ENCODE measurements at places on chromosomes 6 and 20. TPM values are rescaled to one million over a fixed set of nuclear protein-coding genes. Genes with fewer than 3 reads are reported as not detected.

DNA sequence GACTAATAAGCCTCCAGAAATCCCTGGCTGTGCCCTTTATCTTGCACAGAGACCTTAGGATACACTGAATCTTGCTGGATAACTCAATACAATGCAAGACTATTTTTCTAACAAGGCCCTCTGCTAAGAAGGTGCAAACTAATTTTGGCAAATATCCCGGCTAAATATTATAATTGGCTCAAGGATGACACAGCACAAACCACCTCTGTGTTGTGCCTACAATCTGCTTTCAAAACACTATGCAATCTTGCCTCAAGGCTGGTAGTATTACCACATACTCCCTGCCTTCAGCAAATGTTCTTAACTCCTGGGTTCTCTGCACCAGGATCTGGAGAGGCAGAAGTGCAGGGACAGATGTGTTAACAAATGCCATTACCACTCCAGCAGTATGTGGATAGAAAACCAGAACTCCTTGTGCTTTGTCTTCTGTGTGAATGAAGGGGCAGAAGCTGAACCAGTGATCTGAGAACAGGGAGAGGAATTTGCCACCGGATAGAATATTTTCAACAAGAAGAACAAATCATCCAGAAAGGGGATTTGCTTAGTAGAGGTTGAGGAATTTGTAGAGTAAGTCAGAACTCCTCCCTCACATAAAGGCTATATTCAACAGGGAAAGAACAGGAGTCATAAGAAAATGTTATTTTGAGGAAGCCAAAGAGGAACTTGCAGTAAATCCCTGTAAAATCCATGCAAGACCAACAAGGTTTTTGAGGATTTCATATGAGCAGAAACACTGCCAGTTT, 74.1 kb upstream of the SLC4A11 start:
- peak overlapping the region; percentile 71 for H3K27ac ChIP-seq
- H3K27me3 ChIP-seq = no peaks in the 10 kb centered on the region
- peaks cover 66% of the 10 kb centered on the region for H3K36me3 ChIP-seq
- H3K4me1 ChIP-seq = peaks cover 31% of the 10 kb centered on the region

DNA sequence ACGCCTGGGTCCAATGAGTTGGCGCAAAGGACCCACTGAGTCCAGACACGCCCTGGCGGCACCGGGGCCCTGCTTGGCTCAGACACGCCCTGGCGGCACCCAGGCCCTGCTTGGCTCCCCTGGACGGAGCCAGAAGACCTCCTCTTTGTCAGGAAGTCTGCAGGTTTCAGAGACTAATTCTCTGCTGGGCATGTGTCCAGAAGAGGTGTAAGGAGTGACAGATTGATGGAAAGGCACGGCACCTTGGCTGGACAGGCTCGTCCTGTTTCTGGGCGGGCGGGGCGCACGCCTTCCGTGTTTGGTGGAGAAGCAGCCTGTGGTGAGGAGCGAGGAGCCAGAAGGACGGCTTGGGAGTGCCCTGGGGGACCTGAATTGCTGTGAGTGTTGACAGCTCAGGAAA, 23.1 kb upstream of the DACT2 start:
- H3K4me3 ChIP-seq = no peak overlapping the region
- H3K27me3 ChIP-seq = peaks cover 13% of the 10 kb centered on the region
- H3K27ac ChIP-seq = no peak overlapping the region

The FOXA2 gene
- not detected for polyA plus RNA-seq

The SLC17A2 gene
- not detected for polyA plus RNA-seq

DNA sequence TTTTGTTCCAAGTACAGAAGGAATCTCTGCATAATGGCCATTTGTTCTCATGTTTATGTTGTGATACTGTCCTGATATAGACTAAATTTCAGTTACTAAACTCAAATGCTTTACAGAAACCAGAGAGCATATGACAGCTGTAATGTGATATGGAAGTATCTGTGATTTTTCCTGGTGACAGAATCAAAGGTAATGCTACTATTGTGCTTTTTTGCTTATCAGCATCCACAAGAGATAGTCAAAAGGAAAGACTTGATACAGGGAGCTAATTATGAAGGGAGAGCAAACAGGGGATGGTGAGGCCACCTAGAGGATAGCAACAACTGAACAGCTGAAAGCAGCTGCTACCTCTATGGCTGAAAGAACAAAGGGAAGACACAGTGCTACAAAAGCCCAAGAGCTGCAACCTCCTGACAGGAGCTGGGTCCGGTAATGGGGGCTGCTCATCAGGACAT, 181.4 kb downstream of the PHF3 start:
- H3K36me3 ChIP-seq = no peaks in the 10 kb centered on the region
- H3K27me3 ChIP-seq = no peaks in the 10 kb centered on the region
- no peak for DNase-seq
- peak overlapping the region; percentile 27 for H3K27ac ChIP-seq

GRCh38 chr20:5784735-5785134, 34.5 kb downstream of the SHLD1 start:
- no peak overlapping the region for H3K27ac ChIP-seq
- no peak for DNase-seq
- no peaks in the 10 kb centered on the region for H3K27me3 ChIP-seq
- no peak overlapping the region for H3K4me3 ChIP-seq

The XKR7 gene
- 0.43 TPM for polyA plus RNA-seq

DNA sequence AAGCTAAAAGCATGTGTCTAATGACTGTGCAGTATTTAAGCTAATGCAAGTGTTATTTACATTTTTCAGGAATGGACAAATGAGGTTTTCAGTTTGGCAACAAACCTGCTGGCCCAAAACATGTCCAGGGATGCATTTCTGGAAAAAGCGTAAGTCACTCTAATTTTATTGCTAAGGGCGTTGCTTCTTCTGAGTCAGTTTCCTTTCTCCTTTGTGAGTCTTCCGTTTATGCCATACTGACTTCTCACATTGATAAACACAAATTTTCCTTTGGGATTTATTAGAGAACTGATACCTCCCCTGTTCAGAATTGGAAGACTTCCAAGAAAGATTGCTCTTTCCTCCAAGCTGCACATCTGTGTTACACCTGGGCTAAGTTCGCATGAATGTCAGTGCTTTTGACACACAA, 422.9 kb upstream of the PLCB4 start:
- peaks cover 7% of the 10 kb centered on the region for H3K4me1 ChIP-seq
- no peak overlapping the region for H3K27ac ChIP-seq
- no peak for DNase-seq
- H3K27me3 ChIP-seq = no peaks in the 10 kb centered on the region
- H3K36me3 ChIP-seq = peaks cover 24% of the 10 kb centered on the region

The MYLIP gene
- polyA plus RNA-seq = 19.9 TPM

- no peaks in the 10 kb centered on the region for H3K27me3 ChIP-seq
- H3K4me3 ChIP-seq = peak overlapping the region; percentile 57
- peaks cover 65% of the 10 kb centered on the region for H3K4me1 ChIP-seq
- H3K36me3 ChIP-seq = peaks cover 19% of the 10 kb centered on the region
These were observed 2.1 kb downstream of the EZR start for GRCh38 chr6:158816803-158817727.

- no peak overlapping the region for H3K27ac ChIP-seq
- H3K36me3 ChIP-seq = no peaks in the 10 kb centered on the region
- H3K4me3 ChIP-seq = no peak overlapping the region
- H3K4me1 ChIP-seq = peaks cover 10% of the 10 kb centered on the region
- peak; percentile 13 for DNase-seq
These were observed 43.4 kb upstream of the ESR1 start for GRCh38 chr6:151763938-151764680.

GRCh38 chr6:113281014-113281413, 576.1 kb upstream of the MARCKS start:
- H3K36me3 ChIP-seq = no peaks in the 10 kb centered on the region
- no peaks in the 10 kb centered on the region for H3K27me3 ChIP-seq
- H3K27ac ChIP-seq = no peak overlapping the region

The PTP4A1 gene
- polyA plus RNA-seq = 106 TPM

DNA sequence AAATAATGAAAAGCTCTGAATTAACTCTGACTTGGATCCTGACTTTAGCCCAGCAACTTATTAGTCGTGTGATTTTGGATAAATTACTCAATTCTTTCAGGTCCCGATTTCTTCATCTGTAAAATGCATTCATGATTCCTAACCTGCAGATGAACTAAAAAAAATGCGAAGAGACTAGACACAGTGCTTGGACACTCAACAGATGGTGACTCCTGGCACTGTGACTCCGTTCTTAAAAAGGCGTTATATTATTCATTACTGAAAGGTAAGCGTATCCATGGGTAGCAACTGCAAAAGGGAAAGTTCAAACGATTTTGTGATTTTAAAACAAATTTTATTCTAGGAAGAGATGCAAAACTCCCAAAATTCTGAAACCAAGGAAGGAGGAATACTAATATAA, 226.3 kb downstream of the KIF16B start:
- H3K4me1 ChIP-seq = no peaks in the 10 kb centered on the region
- H3K4me3 ChIP-seq = no peak overlapping the region
- no peaks in the 10 kb centered on the region for H3K27me3 ChIP-seq
- no peak overlapping the region for H3K27ac ChIP-seq
- no peak for DNase-seq

DNA sequence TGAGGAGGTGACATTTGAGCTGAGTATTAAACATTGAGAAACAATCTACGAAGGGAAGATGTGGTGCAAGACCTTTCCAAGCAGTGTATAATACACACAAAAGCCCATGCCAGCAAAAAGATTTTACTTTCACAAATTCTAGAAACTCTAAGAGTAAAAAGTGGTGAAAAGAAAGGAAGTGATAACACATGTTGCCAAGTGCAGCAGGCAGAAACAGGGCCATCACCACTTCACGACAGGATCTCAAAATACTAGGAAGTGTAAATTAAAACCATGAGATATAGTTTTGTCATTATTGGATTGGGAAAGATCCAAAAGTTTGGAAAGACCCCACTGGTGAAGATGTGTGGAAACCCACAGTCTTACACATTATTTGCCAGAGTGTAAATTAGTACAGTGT, 1.7 kb upstream of the ENTPD6 start:
- no peak for DNase-seq
- no peak overlapping the region for H3K4me3 ChIP-seq
- no peaks in the 10 kb centered on the region for H3K36me3 ChIP-seq

The BEND6 gene
- not detected for polyA plus RNA-seq

The TFAP2B gene
- polyA plus RNA-seq = not detected

The GRM1 gene
- polyA plus RNA-seq = not detected

DNA sequence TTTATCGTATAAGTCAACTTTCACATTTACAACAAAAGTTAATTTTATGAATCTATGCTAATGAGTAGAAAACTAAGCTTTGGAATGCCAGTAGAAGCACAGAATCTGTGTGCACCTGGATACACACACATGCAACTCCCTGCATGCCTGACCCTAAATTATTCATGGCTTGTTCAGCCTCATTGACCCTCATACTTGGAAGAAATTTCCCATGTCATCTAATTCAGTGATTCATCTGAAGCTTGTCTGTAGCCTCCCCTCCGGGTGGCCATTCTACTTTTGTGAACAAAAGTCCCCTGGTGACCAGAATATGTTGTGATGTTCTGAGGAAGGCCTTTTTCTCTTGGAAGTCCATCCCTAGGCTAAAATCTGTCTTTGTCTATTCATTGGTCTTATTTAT, 1078.4 kb downstream of the KIF16B start:
- no peak overlapping the region for H3K27ac ChIP-seq
- no peak for DNase-seq
- no peak overlapping the region for H3K4me3 ChIP-seq
- no peaks in the 10 kb centered on the region for H3K36me3 ChIP-seq
- H3K27me3 ChIP-seq = no peaks in the 10 kb centered on the region

GRCh38 chr20:44186201-44186600, 787 bp downstream of the JPH2 start:
- H3K27ac ChIP-seq = no peak overlapping the region
- H3K36me3 ChIP-seq = no peaks in the 10 kb centered on the region
- DNase-seq = no peak
- H3K27me3 ChIP-seq = peaks cover 21% of the 10 kb centered on the region

The EYS gene
- polyA plus RNA-seq = not detected

The CCND3 gene
- polyA plus RNA-seq = 273 TPM

DNA sequence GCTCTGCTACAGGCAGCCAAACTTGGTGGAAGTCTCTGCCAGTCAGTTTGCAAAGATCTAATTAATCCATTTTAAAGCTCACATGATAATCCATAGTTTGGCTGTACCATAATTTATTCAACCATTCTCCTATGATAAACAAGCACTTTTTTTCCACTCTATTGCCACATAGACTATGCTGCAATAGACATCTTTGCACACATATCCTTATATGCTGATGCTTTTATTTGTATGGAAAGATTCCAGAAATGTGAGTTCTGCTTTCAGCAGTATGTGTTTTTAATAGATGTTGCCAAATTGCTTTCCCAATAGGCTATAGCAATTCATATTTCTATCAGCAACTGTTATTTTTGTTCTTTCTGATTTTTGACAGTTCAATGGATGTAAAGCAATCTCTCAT, 628.0 kb downstream of the KIF16B start:
- no peaks in the 10 kb centered on the region for H3K36me3 ChIP-seq
- H3K4me1 ChIP-seq = no peaks in the 10 kb centered on the region
- H3K27ac ChIP-seq = no peak overlapping the region

DNA sequence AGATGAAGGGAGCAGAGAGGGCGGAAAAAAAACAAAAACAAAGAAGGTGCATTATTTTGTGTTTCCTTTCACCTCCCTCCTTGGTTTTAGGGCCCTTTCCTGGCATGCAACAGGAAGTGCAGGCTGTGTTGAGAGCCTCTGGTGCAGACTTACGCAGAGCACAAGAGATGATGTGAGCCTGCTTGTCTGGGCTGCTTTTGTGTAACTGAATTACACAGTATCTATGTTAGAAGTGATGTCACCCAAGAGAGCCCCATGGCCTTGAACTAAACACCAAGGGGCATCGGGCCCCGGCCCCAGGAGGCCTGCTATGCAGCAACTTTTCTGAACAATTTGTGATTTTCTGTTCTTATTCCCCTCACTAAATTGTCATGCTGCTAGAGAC, 25.5 kb downstream of the GNAS start:
- no peaks in the 10 kb centered on the region for H3K36me3 ChIP-seq
- no peaks in the 10 kb centered on the region for H3K27me3 ChIP-seq
- H3K4me1 ChIP-seq = no peaks in the 10 kb centered on the region
- H3K27ac ChIP-seq = no peak overlapping the region

DNA sequence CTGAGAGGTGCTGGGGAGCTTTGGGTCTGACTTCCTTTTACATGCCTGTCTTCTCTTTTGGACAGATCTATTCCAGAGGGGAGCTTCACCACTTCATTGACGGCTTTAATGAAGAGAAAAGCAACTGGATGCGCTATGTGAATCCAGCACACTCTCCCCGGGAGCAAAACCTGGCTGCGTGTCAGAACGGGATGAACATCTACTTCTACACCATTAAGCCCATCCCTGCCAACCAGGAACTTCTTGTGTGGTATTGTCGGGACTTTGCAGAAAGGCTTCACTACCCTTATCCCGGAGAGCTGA, 13.1 kb downstream of the PRDM1 start:
- no peak for DNase-seq
- H3K36me3 ChIP-seq = no peaks in the 10 kb centered on the region
- H3K4me3 ChIP-seq = no peak overlapping the region
- H3K27me3 ChIP-seq = no peaks in the 10 kb centered on the region
- no peak overlapping the region for H3K27ac ChIP-seq

- no peak for DNase-seq
- H3K27me3 ChIP-seq = no peaks in the 10 kb centered on the region
- no peak overlapping the region for H3K27ac ChIP-seq
- H3K4me1 ChIP-seq = no peaks in the 10 kb centered on the region
- H3K4me3 ChIP-seq = no peak overlapping the region
These were observed 102.2 kb downstream of the UNC5CL start for GRCh38 chr6:40936818-40937251.

The PHF3 gene
- polyA plus RNA-seq = 13.8 TPM

- no peaks in the 10 kb centered on the region for H3K27me3 ChIP-seq
- no peak overlapping the region for H3K4me3 ChIP-seq
- no peaks in the 10 kb centered on the region for H3K36me3 ChIP-seq
These were observed 31.9 kb upstream of the MRGBP start for GRCh38 chr20:62764156-62764935.
